NK-92 treated with Interleukin-12 subunit alpha and Interleukin-12 subunit beta, amount 100 ng/mL, for 24 hours (cell line): ENCODE measurements at places on chromosomes 1 and 21.

DNA sequence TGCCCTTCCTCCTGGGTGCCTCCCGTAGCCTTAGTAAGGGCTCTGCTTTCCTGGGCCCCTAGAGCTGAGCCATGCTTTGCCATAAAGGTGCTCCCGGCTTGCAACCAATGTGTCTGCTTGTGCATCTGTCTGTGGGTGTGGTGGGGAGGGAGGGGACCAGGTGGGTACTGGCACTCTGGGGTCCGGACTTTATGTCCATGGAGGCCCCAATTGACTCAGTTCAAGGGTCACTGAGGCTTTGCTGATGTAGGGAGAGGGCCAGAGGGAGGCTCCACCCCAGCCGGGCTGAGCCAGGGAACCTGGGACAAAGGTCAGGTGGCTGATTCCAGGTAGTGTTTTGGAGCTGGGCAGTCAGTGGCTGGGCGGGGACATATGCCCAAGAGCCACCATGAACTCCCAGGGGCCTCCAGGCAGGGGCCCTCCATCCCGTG is 15.0 kb downstream of the TNFRSF25 start:
- no peak for DNase-seq

- DNase-seq = no peak
Measured at GRCh38 chr1:218345673-218346390, 696 bp downstream of the TGFB2 start.

GRCh38 chr1:210412240-210412639 is 83.5 kb downstream of the HHAT start:
- no peak for DNase-seq

GRCh38 chr1:172893146-172893841 is 157.4 kb downstream of the TNFSF18 start:
- no peak for DNase-seq

DNA sequence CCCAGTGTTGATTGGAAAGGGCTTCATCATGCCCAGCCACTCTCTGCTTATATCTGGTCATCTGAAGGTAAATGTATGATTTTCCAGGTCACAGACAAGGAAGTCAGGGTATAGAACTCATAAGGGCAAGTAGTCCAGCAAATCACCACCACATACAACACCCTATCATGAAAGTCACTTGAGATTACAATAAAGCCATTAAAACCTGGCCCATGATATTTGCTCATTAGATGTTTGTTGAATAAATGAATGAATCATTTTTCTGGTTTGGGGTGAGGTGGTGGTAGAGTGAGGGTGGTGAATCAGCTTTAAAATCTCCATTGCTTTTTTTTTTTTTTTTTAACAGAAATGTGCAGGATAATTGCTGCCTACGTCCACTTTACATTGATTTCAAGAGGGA is 91.9 kb downstream of the TGFB2 start:
- no peak for DNase-seq

DNA sequence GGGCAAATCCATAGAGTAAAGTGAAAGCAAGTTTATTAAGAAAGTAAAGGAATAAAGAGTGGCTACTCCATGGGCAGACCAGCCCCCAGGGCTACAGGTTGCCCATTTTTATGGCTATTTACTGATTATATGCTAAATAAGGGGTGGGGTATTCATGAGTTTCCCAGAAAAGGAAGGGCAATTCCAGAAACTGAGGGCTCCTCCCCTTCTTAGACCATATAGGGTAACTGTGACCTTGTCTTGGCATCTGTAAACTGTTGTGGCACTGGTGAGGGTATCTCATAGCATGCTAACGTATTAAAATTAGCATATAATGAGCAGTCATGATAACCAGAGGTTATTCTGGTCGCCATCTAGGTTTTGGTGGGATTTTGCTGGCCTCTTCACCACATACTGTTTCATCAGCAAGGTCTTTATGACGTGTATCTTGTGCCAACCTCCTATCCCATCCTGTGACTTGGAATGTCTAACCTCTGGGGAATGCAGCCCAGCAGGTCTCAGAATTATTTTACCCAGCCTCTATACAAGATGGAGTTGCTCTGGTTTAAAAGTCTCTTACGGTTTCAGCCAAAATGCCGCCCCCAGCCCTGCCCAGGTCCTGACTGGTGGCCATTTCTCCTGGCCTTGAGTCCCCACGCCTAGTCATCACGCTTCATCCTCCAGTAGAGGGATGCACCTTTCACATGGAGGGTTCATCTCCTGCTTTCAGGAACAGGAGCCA is 982 bp upstream of the TRIM17 start:
- DNase-seq = no peak

GRCh38 chr1:191889623-191890003 is 268.6 kb upstream of the RGS18 start:
- DNase-seq = no peak

DNA sequence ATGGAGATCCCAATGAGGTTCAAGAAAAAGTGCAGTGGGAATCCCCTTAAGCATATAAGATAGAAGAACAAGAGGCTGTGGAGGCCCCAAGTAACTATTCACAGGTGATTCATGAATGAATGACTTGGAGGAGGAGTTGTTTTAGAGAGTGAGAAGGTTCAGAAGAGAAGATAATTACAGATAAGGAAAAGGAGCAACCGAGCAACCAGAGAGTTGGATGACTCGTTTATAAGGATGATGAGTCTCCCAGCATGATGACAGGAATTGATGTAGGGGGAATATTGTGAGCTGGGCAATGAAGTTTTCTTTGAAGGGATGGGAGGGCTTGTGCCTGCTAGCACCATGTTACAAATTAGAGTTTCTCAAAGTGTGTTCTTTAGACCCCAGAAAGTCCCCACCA is 9.8 kb downstream of the C8A start:
- no peak for DNase-seq

- DNase-seq = no peak
Measured at GRCh38 chr1:186897008-186897407, 68.3 kb downstream of the PLA2G4A start.

- DNase-seq = no peak
Measured at GRCh38 chr1:156616463-156616862, 2.8 kb upstream of the HAPLN2 start.

GRCh38 chr1:228448372-228448771 is 31.7 kb upstream of the TRIM17 start:
- DNase-seq = no peak

DNA sequence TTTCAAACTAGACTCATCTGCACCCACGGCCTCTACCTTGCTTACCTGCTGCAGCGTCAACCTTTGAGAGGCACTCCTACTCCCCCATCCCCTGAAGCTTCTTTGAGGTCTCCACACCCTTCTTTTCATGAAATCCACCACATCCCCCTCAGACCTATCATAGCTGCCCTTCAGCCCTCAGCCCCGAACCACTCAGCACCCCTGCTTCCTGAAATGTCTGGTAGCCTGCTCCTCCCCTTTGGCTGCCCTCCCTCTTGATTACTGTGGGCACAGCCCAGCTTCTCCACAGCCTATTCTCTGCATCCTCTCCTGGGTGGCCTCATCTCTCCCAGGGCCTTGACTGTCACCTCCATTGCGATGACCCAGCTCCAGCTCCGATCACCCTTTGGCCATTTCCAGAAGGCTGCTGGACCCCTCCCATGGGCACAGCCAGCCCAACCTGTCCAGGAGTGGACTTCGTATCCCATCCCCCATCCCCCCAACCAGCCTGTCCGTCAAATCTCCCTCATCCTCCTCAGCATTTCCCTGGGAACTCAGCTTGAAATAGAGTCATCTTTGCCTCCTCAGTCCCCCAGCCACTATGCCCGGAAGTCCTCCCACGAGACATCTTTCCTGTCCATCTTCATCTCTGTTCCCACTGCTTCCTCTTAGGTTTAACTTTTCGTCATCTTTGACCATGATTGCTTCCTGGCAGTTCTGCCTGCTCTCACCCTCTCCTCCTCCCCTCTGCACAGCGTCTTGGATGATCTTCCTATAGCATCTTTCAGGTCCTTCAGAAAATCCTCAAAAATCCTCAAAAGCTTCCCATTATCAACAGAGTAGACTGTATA is 6.1 kb upstream of the ADORA1 start:
- no peak for DNase-seq

GRCh38 chr1:81128079-81128478 is 672.7 kb upstream of the ADGRL2 start:
- DNase-seq = no peak

GRCh38 chr21:37292941-37293340 is 25.8 kb upstream of the VPS26C start:
- DNase-seq = no peak

DNA sequence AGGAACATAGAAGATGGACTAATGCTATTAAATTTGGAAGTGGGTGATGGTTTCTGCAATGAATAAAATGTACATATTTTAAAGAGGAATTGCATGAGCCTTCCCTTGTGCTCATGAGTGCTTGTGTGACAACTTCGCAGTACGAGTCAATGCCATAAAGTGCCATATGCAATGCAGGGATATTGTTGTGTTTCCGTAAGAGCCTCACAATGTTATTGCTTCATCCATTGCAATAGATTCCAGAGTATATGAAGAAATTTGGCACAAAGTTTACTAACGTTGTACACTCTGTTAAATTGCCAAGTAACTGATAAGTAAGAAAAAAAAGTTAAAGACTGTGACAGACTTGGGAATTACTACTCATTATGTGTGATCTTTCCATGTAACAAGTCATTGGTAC is 22.3 kb downstream of the BTG3 start:
- DNase-seq = no peak

DNA sequence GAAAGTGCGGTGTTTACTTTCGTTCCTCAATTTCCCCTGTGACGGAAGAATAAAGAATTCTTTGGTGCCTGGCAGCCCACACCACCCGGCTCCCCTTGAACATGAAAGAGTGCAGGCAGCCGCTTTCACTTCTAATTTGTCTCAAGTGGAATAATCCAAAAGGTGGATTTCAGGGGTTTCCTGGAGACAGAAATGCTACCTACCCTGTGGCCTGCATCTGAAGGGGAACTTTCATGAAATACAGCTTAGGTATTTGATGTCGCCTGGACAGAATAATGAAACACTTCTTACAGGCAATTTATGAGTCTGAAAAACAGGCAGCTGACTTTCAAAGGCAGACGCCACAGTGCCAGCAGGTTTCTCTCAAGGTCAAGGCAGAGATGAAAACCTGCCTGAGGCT is 169.5 kb upstream of the USP24 start:
- no peak for DNase-seq

GRCh38 chr1:226912587-226913176 is 27.4 kb upstream of the COQ8A start:
- no peak for DNase-seq
